NCI-H524 treated with DMSO at 0.1 percent for 48 hours (cell line): ENCODE measurements at places on chromosomes 3 and 15.

DNA sequence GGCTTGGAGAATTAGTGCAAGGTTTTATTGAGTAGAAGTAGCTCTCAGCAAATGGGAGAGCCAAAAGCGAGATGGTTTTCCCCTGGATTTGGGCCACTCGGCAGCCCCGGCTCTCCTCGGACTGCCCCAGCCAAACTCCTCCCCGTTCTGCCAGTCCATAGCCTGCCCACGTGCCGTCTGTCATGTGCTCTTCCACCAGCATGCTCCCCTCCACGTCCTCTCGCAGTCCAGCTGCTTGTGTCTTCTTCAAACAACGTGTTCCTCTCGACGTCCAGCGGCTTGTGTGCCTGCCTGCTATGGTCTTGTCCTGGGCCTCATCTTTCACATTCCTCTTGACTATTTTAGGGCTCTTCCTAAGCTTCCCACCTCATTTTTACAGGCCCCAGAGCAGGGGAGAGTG lies 16.7 kb upstream of the SECISBP2L start:
- no peak for DNase-seq

GRCh38 chr15:64044300-64045100 lies 1.8 kb downstream of the DAPK2 start:
- DNase-seq = no peak

DNA sequence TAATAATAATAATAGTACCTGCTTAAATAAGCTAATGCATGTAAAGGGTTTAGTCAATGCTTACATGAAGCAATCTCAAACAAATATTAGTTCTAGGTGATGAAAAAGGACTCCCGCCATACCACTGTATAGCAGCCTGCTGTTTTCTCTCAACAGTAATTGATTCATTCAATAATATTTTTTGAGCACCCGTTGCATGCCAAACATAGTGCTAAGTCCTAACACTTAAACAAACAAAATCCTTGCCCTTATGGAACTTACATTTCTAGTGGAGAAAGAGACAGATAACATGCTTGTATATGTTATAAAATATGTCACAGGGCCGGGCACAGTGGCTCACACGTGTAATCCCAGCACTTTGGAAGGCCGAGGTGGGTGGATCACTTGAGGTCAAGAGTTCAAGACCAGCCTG lies 61.2 kb upstream of the FLNB start:
- no peak for DNase-seq

- no peak for DNase-seq
These were observed 113.5 kb downstream of the TRIM42 start for GRCh38 chr3:140791368-140791767.

- no peak for DNase-seq
These were observed 60.9 kb upstream of the ATP13A5 start for GRCh38 chr3:193439423-193439822.

- DNase-seq = no peak
These were observed 445.4 kb upstream of the DPH6 start for GRCh38 chr15:35991386-35991785.
